ENCODE measurements at places on chromosomes 13 and 19.

GRCh38 chr13:51797664-51798488, 6.1 kb downstream of the DHRS12 start:
- peak; percentile 64 for DNase-seq

GRCh38 chr13:98813993-98814392, 61.5 kb upstream of the SLC15A1 start:
- DNase-seq, result no peak

GRCh38 chr13:111201304-111201940, 86.3 kb downstream of the ARHGEF7 start:
- DNase-seq, result no peak

DNA sequence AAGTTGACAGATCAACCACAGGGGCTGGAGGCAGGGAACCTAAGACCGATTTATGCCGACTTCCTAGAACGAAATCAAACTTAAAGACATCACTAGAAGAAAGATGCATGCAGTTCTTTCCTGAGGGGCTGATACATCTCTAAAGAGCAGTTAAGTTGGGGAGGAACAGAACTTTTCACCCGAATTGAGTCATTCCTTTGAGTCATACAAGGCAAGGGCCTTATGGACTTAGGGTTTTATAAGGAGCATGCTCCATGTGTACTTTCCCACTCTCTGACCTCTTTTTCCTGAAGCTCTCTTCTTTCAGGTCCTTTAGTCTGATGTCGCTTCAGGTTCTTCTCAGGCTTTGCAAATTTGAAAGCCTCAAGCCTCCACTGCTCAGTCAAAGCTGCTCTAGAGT, 7.9 kb upstream of the FBXL3 start:
- DNase-seq, result no peak

- DNase-seq, result no peak
These were observed 7.0 kb downstream of the CRYL1 start for GRCh38 chr13:20518660-20519100.

- DNase-seq, result no peak
These were observed 8.2 kb downstream of the ETFB start for GRCh38 chr19:51357952-51358351.

- no peak for DNase-seq
These were observed 441.1 kb downstream of the FGF9 start for GRCh38 chr13:22111961-22112360.

- DNase-seq, result no peak
These were observed 72.9 kb upstream of the TEX29 start for GRCh38 chr13:111247552-111247951.

GRCh38 chr13:42275506-42275905, 3.6 kb downstream of the AKAP11 start:
- no peak for DNase-seq

GRCh38 chr13:28817204-28817603, 2.9 kb upstream of the MTUS2 start:
- no peak for DNase-seq

- no peak for DNase-seq
These were observed 138.0 kb downstream of the TNFSF13B start for GRCh38 chr13:108407495-108407894.

- no peak for DNase-seq
These were observed 242.6 kb downstream of the KCTD12 start for GRCh38 chr13:76643596-76643995.

DNA sequence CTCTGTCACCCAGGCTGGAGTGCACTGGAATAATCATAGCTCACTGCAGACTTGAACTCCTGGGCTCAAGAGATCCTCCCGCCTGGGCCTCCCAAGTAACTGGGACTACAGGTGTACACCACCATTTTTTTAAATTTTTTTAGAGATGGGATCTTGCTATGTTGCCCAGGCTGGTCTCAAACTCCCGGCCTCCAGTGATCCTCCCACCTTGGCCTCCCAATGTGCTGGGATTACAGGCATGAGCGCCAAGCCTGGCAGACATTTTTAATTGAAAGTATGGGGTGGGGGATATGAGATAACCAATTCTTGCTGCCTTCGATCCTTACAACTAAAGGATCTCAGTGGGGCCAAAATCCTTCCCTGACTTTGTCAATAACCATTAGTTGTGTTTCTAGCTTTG, 91.8 kb downstream of the ZNF557 start:
- no peak for DNase-seq

GRCh38 chr13:105972306-105972721, 563.1 kb downstream of the EFNB2 start:
- no peak for DNase-seq

DNA sequence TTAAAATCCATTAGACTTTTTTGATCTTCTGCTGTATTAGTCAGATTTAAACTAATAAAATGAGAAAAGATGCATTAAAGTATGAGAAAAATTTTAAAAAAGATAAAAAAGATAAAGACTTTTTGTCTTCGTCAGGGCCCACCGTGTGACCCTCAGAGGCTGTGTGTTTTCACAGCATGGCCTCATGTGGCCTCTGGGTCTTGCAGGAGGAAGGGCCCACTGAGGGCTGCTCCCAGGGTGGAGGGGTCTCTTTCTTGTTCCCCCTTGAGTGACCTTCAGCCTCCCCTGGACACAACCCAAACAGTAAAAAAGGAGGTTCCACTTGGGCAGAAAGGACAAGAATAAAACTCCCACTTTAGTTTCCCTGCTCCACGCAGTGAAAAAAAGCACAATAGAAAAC, 57.1 kb upstream of the RANBP3 start:
- DNase-seq, result no peak

DNA sequence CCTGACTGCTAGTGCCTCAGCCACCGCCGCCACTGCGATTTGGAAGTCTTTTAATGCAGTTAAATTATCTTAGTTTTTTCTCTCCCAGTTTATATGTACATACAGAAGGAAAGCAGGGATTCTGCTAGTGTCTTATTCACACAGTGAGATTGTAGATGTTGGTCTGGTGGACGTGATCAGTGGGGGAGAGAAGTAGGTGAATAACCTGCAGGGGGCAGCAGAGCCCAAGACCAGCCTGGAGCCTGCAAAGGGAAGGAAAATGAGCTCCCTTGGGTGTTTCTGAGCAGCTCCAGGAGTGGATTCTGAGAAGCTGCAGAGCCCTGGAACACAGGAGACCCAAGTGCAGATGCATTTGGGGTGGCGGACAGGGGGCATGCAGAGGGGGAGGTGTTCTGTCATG, 26.3 kb downstream of the ZNF844 start:
- DNase-seq, result peak; percentile 86

- DNase-seq, result no peak
These were observed 516.9 kb upstream of the KLF12 start for GRCh38 chr13:74651121-74651520.

GRCh38 chr19:49565261-49565660, 15.1 kb downstream of the NOSIP start:
- DNase-seq, result no peak

- no peak for DNase-seq
These were observed 58.1 kb upstream of the SIAH3 start for GRCh38 chr13:45909673-45910072.

GRCh38 chr19:32627714-32628270, 46.8 kb downstream of the PDCD5 start:
- DNase-seq, result no peak

- DNase-seq, result no peak
These were observed 97.3 kb downstream of the SERP2 start for GRCh38 chr13:44470638-44471562.

All from stimulated activated CD8-positive, alpha-beta memory T cell treated with anti-CD3 and anti-CD28 coated beads, Interleukin-4, amount 100 ng/mL, for 48 hours (primary cell).